ENCODE measurements at places on chromosomes 12 and 14.

DNA sequence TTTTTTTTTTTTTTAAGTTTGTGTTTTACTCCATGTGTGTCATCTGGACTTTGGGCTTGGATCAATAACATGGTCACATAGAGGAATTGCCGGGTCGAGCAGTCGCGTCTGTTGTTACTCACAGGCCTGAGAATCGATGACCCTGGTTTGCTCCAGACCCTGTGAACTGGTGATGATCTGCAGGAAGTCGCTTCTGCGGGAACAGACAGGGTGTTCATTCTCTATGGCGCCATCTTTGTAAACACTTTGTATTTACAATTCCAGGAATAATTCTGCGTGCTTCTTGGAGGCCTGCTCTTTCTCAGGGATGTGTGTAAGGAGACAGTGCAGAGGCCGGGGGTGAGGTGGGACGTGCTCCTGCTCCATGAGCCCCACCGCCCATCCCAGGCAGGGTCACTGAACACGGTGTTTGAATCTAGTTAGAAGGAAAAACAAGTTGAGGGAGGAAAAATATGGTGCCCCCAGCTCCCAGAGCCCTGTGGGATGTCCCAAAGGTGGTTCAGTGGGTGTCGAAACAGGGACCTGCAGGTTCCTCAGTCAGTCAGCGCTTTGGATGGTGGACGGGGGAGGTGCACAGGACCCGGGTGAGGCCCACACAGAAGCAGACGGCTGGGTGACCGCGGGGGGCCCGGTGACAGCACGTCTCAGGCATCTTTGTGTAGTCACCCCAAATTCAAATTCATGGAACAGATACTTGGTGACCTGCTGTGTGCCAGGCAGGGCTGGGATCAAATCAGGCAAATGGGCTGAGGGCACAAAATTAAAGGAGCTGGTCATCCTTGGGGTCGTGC, 58.8 kb downstream of the ADGRD1 start:
- no peak for DNase-seq

- DNase-seq, result peak; percentile 45
These were observed 50.9 kb upstream of the BICDL1 start for GRCh38 chr12:119938049-119938667.

DNA sequence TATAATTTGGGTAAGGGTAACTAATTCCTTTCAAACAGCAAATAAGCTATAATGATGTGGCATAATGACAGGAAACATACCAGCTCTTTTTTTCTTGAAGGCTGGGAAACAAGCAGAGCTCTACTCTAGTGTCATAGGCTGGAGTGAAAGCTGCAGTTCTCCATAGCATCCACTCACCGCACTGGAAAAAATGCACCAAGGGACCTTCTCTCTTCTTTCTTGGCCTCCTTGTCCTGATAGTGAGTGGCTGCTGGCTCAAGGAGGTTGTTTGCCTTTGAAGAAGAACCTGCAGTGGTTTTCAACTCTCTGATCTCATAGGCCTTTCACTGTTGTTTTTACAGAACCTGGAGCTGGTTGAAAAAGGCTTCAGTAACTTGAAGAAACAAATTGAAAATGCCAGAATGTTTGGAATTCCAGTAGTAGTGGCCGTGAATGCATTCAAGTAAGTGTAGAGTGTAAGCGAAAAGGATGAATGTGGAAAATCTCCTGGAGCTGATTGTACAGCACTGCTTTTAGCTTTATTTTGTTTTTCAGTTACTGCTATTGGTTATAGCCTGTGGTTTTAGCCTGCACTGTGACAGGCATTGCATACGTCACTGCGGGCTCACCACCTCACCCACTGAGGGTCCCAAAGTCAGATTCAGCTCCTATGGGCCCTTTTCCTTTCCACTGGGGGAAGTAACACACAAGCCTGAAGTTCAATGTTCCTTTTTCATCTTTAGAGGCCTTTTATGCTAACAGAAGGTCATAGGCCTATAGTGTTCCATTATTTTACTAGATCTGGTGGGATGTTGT, 17.2 kb upstream of the AKAP5 start:
- DNase-seq, result no peak

DNA sequence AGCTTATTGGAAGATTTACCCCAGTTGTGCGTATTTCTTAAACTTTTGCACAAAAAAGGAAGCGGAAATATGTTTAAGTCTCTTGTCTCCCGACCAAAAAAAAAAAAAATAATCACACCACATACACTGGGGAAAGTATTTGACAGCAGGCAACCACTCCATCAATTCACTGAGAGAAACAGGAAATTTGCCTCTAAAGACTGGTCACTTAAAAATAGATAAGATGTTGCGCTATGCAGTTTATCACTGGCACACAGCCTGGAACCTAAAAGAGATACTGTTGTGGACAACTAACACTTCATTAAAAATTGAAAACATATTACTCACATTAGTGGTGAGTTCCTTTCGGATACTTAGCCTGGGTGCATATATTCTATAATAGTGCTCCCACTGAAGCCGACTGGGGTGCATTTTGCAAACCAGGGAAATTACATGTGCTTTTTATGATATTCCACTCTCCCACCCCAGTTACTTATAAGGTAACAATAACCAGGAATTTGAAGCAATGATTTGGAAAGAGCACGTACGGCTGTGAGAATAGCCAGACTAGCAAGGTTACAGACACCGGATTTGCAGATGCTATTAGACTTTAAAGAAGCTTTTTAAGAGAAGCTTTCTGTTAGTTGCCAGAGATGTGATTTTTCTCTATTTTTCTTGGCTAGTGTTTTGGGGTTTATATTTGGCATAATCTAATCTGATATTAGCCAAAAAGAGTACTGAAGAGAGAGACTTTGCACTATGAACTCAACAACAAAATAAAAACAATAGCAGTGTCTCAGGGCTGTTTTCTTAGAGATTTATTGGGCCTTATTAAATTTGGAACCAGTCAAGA, 311.5 kb downstream of the NOVA1 start:
- no peak for DNase-seq

DNA sequence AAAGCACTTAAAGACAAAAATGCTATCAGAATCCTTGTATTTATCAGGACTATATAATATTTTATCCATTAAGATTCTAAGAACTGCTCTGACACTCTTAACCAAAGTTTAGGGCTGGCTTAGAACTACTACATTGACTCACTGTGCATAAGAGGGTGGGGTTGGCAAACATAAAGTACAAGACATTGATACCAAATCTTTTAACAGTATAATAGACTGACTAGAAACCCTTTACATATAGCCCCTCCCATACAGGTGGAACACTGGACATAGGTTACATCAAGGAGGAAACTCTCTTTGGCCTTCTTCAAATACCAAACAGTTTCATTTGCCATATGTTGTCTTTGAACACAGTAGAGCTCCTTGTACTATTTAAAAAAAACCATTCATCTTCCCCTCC, 15.6 kb upstream of the REP15 start:
- no peak for DNase-seq

GRCh38 chr12:45282411-45282810, 66.5 kb downstream of the ANO6 start:
- no peak for DNase-seq

GRCh38 chr12:55847603-55848291, 5.0 kb upstream of the MMP19 start:
- DNase-seq, result peak; percentile 100

GRCh38 chr14:75881994-75882393, 99.8 kb downstream of the TGFB3 start:
- peak; percentile 8 for DNase-seq

DNA sequence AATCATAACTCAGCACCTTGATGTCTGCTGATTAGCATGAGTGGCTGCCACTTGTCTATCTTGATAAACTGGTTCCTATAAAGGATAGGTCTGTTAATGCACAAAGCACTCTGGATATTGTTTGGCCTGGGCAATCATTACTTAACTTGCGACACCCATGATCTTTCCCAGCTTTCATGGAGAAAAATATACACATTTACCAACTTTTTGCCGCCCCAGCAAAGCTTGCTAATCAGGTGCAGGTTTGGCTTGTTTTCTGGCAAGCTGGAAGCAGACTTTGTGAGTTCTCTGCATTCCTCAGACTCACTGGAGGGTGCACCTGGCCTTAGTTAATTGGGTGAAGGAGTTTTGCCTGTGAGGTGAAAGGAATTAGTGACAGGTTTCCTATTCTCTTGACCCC, 1126.4 kb upstream of the FLRT2 start:
- no peak for DNase-seq

- no peak for DNase-seq
These were observed 171.5 kb downstream of the PTPN11 start for GRCh38 chr12:112590281-112590680.

GRCh38 chr12:119444462-119445044, 110.0 kb downstream of the CCDC60 start:
- no peak for DNase-seq

GRCh38 chr12:77837876-77838291, 7.2 kb downstream of the NAV3 start:
- DNase-seq, result peak; percentile 50

DNA sequence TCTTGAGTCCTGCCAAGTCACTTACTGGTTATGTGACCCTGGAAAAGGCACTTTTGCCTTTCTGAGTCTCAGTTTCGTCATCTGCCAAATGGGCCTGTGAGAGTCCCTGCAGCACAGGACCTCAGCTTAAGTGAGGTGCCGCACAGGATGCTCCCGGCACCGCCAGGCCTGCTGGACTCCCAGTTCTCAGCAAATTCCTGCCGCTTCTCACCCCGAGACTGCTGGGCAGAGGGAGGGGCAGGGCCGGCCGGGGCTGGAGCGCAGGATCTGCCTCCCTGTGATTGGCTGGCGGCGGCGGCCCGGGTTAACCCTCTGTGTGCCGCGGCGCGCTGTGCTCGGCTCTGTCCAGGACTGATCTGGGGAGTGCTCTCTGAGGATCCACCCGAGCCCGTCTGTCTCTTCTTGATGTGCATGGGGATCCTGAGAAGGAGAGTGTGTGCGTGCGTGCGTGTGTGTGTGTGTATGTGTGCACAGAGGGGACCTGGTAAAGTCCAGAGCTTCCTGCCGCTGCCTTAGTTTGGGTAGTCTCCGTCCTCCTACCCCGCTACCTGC, 8.6 kb downstream of the SETD1B start:
- peak; percentile 75 for DNase-seq

DNA sequence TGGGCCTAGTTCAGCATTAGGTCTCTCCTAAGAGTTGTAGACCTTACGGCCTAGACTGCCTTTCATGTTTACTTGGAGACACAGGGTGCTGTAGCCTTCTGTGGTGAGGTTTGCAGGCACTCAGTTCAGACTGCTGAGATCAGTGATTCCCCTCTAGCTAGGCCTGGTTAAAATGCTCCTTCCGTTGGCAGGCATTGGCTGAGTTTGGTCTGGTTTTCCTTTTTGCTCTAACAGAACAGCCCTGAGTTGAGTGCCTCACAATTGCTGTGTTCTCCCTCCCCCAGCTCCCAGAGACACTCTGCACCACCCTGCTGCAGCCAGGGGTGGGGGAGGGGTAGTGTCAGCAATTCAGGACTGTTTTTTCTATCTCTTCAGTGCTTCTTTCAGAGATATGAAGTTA, 178.9 kb upstream of the DYRK2 start:
- no peak for DNase-seq

DNA sequence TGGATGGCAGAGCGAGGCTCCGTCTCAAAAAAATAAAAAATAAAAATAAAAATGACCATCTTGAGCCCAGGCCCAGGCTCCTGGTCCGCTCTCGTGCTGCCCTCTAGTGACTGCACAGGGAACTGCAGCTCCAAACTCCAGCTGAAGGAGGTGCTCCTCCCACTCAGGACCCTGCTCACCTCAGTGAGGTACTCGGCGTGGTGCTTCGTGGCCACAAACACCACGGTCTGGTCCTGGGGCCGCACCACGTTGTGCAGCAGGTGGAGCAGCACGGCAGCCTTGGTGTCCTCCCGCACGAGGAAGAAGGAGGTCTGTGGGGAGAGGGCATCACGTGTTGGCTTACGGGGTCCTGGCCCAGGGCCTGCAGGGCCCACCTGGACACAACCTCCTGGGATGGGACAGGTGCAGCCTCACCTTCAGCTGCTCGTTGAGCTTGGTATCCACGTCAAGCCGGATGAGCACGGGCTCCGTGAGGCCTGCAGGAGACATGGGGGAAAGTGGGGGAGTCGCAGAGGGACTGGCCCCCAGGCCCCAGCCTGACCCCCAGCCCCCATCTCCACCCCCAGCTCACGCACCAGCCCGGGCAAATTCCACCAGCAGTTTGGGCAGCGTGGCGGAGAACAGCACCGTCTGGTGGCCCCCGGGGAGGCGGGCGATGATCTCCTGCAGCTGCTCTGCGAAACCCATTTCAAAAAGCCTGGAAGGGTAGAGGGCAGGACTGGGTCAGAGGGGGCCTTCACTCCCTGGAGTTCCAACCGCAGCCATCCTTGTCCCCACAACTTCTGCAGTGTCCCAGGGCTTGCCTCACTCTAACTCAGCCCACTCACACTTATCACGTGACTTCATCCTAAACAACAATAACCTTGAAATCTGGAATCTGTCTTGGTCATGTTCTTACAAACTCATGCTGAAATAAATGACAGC, 10.6 kb downstream of the DDX54 start:
- peak; percentile 54 for DNase-seq

DNA sequence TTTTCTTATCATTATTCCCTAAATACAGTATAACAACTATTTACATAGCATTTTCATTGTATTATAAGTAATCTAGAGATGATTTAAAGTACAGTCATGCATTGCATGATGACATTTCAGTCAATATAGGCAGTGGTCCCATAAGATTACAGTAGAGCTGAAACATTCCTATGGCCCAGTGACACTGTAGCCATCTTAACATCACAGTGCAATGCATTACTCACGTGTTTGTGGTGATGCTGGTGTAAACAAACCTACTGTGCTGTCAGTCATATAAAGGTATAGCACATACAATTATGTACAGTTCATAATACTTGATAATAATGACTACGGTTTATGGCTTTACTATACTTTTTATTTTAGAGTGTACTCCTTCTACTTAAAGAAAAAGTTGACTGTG, 13.3 kb downstream of the LLPH start:
- no peak for DNase-seq

- no peak for DNase-seq
These were observed 13.8 kb upstream of the CELA1 start for GRCh38 chr12:51360315-51360714.

GRCh38 chr12:1720494-1720893, 29.6 kb downstream of the ADIPOR2 start:
- no peak for DNase-seq

- no peak for DNase-seq
These were observed 77.2 kb downstream of the BTG1 start for GRCh38 chr12:92068459-92068858.

DNA sequence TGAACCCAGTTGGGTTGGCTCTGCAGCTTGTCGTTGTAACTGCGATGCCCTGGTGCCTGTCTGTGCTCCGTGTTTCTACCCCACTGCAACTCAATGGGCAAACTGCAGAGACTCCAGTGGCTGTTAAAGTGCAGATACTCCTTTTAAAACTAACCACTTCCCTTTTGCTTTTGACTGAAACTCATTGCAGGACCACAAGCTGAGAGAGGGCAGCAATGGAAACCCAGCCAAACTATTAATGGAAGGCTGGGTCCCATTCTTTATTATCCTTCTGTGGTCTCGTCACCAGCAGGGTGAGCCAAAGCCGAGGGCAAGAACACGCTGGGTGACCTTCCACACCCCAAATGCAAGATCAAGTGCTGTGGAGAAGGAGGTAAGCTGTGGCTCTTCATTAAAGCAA, 910.4 kb downstream of the VRK1 start:
- no peak for DNase-seq

- no peak for DNase-seq
These were observed 90.9 kb upstream of the CCDC196 start for GRCh38 chr14:66395300-66395699.

Data from AG10803 (cell line).